ENCODE measurements at places on chromosomes 3 and 15.

DNA sequence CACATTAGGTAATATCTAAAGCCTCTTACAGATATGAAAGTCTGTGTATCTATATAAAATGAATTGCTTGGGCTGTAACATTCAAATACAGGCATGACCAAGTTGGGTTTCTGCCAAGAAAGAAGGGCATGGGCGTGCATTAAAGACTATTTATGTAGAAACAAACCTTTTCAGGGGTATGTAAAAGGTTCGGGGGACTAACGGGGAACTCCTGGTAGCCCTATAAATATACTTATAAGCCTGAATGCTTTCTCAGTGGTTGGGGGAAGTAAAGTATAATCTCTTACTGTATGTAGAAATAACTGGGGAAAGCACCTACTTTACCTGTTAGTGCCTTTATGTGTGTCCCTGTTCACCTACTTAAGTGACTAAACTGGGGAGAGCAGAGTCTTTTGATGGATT, 154.5 kb upstream of the TBL1XR1 start:
- peak; percentile 49 for DNase-seq

DNA sequence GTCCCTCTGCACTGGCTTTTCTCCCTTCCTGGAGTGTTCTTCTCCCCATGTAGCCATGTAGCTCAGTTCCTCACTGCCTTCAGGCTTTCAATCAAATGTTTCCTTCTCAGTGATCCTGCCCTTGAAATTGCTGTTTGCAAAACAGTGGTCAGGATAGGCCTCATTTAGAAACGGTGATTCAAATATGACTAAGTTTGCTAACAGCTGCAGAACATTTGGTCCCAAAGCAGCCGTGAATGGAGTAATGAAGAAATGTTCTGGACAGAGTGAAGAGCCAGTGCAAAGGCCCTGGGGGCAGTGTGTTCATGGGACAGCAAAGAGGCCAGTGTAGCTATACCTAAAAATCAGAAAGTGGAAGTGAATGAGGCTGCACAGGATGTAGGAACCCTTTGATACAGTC, 223.4 kb downstream of the FEZF2 start:
- DNase-seq, result no peak

DNA sequence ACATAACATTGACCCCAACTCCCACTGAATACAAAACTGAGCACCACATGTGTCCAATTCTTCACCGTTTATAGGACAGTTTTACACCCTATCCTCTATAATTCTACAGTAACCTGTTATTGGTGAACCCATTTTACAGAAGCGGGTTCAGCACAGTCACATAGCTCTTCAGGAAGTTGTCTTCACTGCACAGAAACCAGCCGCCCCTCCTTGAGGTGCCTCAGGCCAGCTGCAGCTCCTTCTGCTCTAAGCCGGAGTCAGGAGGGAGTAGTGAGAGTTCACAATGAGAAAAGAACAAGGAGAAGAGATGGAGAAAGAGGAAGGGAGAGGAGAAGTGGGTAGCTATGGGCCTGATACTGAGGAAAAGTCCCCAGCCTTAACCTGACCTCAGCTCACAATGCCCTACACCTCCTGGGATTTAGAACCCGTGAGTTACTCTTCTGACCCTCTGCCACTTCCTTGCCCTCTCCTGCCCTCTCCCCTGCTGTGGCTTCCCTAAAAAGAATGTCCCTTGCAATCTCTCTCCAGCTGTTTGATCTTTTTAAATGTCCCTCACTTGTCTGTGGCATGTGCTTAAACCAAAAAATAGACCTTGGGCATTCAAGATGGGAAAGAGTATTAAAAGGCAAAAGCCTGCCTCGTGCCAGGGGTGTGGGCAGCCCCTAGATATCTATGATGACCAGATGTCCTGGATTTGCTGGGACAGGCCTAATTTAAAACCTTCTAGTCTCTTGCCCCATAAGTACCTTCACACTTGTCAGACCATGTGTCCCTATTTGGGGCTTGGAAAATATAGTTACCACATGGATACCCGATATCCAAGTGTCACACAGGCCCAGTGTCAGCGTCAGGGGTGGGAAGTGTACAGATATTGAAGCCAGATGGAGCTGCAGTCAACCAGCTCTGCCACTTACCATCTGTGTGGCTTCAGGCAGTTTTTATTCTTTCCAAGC, 71.3 kb upstream of the HES1 start:
- DNase-seq, result no peak

- no peak for DNase-seq
Measured at GRCh38 chr3:175495331-175495730, 636.2 kb downstream of the NAALADL2 start.

GRCh38 chr15:33675246-33675645, 293.1 kb upstream of the CHRM5 start:
- no peak for DNase-seq

DNA sequence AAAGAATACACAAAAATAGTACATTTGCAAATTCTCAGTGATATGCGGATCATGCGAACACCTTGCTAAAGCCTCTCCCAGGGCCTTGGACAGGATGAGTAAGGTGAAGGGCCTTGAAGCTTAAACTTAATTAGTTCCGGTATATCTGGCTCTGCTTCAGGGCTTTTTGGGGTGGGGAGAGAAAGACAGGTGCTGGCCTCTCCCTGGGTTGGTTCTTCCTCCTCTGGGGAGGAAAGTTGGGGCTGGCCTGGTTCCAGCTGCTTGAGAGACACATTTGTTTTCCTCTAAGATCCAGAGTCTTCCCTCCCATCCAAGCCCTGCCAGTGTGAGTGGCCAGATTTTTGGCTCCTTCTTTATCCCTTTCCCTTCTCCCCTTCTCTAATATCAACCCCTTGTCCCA, 64.7 kb upstream of the EPHB3 start:
- no peak for DNase-seq

- no peak for DNase-seq
Measured at GRCh38 chr15:69615736-69616135, 163.1 kb downstream of the RPLP1 start.

DNA sequence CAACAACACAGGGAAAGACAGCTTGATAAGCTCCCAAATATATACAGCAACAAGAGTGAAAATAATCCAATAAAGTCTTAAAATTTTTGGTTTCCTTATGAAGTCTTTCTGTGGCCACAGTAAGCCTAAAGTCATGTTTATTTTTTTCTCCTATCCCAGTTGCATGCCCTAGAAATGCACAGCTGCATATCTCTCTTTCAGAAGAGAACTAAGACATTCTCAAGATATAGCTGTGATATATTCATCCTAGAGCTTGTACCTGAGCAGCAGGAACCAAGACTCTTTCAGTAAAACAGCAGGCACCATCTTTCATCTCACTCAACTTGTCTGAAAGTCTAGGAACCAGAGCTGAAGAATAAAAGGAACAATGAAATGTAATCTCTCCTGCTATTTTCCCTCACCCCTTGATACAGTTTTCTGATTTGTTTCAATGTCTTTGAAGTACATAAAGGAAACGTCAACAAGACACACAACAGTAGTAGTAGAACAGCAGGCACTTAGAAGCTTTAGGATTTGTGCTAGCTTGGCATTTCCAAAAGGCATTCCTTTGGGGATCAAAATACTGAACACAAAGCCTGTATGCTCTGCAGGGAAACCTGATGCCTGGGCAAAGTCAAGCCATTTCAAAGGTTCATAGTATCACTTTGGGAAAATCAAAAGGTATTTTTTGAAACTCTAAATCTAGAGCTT, 536.8 kb downstream of the PYDC2 start:
- DNase-seq, result no peak

- DNase-seq, result no peak
Measured at GRCh38 chr3:110808630-110809029, 263.0 kb upstream of the NECTIN3 start.

DNA sequence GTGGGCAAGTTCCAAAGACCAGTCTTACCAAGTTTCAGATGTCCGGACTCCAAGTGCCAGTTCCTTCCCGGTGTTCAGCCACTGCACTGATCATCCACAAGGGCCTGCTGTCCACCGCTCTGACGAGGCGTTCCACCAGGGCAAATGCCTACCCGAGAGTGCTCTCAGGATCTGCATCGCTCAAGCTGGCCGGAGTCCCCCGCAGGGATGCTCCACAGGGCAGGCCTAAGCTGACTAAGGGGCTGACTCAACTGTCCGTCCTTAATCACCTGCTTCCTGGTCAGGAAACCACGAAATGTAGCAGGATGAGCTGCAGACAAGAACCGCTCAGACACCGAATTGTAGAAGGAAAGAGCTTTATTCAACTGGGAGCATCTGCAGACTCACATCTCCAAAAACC, 341.6 kb downstream of the KCNH8 start:
- no peak for DNase-seq

- no peak for DNase-seq
Measured at GRCh38 chr3:132749786-132750185, 27.6 kb upstream of the NPHP3 start.

DNA sequence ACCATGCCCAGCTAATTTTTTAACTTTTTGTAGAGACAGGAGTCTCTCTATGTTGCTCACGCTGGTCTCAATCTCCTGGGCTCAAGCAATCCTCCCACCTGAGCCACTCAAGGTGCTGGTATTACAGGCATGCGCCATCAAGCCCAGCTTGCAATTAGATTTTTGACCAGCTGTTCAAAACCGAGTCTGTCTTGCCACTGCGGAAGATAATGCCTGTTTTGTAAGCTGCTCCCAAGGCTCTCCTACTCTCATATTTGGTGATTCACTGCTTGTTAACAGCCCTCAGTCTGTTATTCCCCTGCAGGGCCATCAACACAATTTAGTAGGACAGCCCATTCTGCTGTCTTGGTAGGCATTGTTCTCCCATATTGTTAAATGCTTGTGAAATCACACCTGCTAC, 17.8 kb upstream of the MCCC1 start:
- no peak for DNase-seq

DNA sequence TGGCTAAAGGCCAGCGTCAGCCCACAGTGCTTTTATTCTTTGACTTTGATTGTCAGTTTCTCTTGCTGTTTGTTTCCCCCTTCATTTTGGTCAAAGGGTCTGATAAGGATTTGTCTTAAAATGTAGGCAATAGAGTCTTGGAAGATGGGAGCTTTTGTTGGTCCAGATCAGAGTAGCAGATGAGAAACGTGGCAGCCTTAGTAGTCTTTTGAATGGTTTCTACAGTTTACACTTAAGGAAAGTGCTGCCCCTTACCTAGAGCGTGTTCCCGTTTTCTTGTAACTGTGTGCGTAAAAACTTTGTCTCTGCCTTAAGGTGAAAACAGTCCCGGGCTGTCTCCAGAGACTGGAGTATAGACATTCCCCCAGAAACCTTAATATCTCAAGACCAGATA, 630 bp downstream of the LXN start:
- DNase-seq, result no peak

GRCh38 chr15:74123131-74123429, 7.3 kb upstream of the ISLR2 start:
- no peak for DNase-seq

- no peak for DNase-seq
Measured at GRCh38 chr3:34216711-34217335, 418.4 kb downstream of the PDCD6IP start.

GRCh38 chr15:88656760-88657221, 18.0 kb downstream of the ISG20 start:
- peak; percentile 60 for DNase-seq

GRCh38 chr3:141934354-141934753, 57.9 kb downstream of the ATP1B3 start:
- no peak for DNase-seq

DNA sequence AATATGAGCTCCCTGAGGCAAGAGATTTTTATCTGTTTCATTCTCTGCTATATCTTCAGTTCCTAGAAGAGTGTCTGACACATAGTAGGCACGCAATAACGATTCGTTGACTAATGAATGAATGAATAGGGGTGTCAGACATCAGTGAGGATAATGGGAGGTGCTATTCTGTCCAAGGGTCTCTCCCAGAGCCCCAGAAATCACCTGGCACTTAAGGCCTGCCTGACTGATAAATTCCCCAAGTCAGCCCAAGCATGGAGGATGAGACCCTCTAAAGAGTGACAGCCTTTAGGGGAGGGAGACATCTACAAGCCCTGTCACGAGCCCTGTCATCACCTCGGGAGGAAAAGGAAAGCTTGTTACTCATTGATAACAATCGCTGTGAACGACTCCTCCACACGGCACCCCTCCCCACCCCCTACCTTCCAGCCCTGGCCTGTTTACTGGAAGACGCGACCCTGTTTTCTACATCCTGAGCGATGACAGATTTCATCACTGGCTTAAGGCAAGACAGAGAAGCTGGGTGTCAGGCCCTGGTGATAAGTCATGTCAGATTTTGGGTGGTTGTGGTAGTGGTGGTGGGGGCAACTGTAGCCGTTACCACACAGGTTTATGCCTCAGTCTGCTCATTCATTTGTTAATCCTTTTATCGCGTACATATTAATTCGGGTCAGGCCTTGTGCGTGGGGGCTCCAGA, 23.1 kb downstream of the BHLHE40 start:
- DNase-seq, result no peak

GRCh38 chr3:142209655-142210054, 15.7 kb downstream of the GK5 start:
- no peak for DNase-seq

DNA sequence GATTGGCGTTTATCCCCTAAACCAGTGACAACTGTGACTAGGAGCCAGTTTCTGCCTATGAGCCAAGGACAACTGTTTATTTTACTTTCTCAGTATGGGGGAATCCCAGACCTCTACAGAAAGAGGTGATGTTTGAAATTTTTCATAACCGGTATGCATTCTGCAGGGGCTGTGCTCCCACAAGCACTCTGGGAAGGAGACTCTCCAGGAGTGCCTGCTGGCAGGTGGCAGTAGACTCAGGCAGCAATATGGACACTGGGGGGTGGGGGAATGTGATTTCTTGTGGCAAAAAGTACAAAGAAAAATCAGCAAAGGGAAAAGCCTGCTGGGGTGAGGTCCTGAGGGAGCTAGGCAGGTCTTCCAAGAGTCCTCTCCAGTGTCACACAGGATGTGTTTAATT, 5.9 kb downstream of the TGM4 start:
- DNase-seq, result no peak

GRCh38 chr3:101900316-101900715, 51.0 kb downstream of the NFKBIZ start:
- DNase-seq, result no peak

- no peak for DNase-seq
Measured at GRCh38 chr3:135924506-135924905, 41.0 kb upstream of the PPP2R3A start.

DNA sequence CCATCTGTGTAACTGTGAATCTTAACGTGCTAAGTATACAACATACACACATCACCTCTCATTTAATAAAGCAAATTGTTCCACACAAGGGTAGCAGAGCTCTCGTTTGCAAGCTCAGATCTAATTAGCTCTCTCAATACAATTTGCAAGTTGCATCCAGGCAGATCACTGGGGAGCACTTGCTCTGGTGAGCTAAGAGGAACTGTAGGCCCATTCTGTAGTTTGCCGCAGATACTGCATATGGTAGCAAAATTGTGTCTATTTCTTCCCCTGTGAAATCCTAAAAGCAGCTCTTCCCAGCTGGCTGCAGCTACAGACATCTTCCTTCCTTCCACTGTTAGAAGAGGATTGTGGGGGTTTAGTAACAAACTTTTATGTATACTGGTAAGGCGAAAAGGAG, 288.7 kb upstream of the ADAMTS9 start:
- DNase-seq, result no peak

GRCh38 chr15:84889991-84890669, 5.7 kb downstream of the SLC28A1 start:
- DNase-seq, result no peak

DNA sequence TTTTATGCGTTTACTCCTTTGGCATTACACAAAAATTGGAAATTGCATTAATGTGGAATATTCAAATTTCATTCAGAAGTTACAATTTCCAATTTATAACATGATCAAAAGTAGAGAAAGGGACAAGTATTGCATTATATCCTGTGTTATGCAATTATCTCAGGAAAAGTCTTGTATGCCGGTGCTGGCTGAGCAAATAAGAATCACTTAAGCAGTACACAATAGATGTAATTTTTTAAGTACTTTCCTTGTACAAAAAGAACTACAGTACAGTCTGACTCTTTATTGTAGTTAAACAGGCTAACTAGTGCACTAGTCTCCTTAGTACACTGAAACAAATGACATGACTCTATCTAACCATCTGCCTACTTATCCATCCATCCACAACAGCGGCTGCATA, 493.2 kb upstream of the KCNMB2 start:
- no peak for DNase-seq

All from GM18507 (cell line).